ENCODE measurements at places on chromosomes 2 and 18. TPM values are rescaled to one million over a fixed set of nuclear protein-coding genes. Genes with fewer than 3 reads are reported as not detected.

DNA sequence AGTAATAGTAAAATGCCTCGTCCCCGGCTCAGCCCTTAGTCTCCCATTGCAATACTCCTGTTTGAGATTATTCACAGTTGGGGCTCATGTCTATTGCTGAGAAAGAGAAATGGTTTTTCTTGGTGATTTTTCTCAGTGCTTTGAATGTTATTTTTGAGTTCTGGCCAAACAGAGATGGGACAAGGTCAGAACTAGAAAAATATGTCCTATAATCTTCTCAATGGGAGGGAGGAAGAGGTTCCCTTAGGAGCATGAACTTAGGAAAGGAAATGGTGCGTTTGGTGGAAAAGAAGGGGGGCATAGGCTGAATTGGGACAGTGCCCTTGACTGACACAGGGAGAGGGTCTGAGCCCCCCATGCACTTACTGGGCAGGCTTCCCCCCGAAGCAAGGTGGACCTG lies 133.8 kb downstream of the AGAP1 start:
- no peaks in the 10 kb centered on the region for H3K4me1 ChIP-seq
- DNase-seq, result no peak
- no peaks in the 10 kb centered on the region for H3K27me3 ChIP-seq
- no peak overlapping the region for H3K27ac ChIP-seq

- DNase-seq, result no peak
- no peaks in the 10 kb centered on the region for H3K36me3 ChIP-seq
- H3K4me3 ChIP-seq, result no peak overlapping the region
- no peaks in the 10 kb centered on the region for H3K27me3 ChIP-seq
- H3K4me1 ChIP-seq, result no peaks in the 10 kb centered on the region
These were observed 305.9 kb upstream of the SALL3 start for GRCh38 chr18:78673516-78674321.

GRCh38 chr2:141703501-141703900 lies 427.3 kb downstream of the LRP1B start:
- H3K27me3 ChIP-seq, result no peaks in the 10 kb centered on the region
- no peak for DNase-seq
- H3K4me3 ChIP-seq, result no peak overlapping the region
- no peaks in the 10 kb centered on the region for H3K4me1 ChIP-seq
- no peaks in the 10 kb centered on the region for H3K36me3 ChIP-seq

DNA sequence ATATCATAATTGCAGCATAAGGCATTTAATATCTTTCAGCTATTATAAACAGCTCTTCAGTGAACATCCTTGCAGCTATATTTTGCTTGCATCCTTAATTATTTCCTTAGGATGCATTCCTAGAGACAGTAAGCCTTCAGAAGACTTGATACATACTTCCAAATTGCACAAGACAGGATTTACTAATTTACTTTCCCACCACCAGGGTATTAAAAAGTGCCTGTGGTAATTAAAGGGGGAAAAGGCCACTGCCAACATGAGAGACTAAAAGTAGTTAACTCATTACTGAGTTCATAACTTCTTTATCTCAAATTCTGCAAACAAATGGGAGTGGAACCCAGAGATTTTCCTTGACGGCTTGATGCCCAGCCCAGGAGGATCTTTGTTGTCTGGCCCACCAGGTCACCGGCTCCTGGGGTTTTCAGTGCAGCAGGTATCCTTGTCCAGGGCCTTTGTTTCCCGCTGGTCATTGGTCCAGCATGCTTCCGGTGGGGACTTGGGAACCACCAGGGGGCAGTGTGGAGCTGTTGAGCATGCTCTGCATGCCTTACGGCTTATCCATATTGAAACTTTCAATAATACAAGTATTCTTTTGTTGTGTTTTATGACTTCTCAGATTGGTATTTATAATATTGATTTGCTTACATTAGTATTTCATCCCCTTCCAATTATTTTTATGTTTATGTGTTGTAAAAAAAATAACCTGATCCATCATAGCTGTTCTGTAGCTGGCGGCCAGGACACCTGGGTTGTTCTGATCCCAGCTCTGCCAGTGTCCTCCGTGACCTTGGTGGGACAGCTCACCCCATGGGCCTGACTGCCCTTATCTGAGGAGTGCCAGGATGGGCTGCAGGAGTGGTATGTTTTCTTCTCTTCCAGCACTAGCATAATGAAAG lies 61.4 kb downstream of the TGOLN2 start:
- H3K27me3 ChIP-seq, result no peaks in the 10 kb centered on the region
- peak; percentile 87 for DNase-seq
- no peak overlapping the region for H3K4me3 ChIP-seq
- H3K27ac ChIP-seq, result no peak overlapping the region
- no peaks in the 10 kb centered on the region for H3K36me3 ChIP-seq

- H3K27ac ChIP-seq, result no peak overlapping the region
- no peak overlapping the region for H3K4me3 ChIP-seq
These were observed 732.2 kb downstream of the NR4A2 start for GRCh38 chr2:155600296-155600695.

DNA sequence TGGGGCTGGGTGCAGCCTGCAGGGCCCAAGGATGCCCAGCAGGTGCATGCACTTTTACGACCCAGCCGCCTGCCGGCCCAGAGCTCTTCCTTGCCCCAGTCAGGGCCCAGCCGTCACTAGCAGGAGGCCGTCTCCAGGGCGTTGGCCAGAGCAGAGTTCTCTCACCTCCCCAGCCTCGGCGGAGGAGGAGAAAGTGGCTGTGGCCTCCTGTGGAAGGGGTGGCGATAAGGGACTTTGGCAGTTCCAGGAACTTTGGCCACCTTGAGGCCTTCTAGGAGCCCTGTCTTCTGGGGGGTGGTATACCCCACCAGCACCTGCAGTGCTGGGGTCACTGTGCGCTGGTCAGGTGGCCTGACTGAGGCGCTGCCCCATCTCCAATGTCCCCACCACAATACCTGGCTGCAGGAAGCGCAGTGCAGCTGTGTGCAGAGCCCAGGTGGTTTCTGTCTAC lies 22.0 kb downstream of the NPPC start:
- peaks cover 20% of the 10 kb centered on the region for H3K27me3 ChIP-seq
- no peak overlapping the region for H3K4me3 ChIP-seq
- peak; percentile 20 for DNase-seq
- no peaks in the 10 kb centered on the region for H3K36me3 ChIP-seq

DNA sequence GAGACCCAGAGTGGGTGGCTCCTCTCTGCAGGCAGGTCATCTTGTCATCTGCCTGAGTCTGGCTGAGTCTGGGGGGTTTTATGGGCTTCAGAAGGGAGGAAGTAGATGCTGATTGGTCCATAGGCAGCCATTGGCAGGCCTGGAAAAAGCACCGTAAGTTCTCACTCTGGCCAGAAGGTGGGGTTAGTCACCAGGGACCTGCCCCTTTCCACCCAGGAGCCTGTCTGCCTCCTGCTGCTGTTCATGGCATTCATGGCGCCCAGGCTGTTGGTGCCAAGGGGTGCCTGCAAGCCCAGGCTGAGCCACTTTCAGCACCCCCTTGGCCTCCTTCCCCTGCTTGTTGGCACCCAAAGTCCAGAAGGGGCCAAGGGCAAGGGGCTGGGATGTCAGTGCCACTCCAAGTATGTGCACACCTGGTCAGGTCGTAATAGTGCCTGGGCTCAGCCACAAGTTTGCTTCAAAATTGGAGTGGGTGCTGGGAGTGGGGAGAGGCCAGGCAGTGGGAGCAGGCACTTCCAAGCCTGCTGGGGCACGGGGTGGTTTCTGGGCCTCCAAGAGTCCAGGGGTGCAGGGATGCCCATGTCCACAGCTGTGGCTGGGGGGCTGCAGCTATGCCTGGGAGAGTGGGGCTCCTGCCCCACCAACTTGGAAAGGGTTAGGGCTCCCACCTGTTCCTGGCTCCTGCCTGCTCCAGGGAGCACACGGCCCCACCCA lies 178.1 kb downstream of the FAM210A start:
- H3K27me3 ChIP-seq, result no peaks in the 10 kb centered on the region
- peaks cover 19% of the 10 kb centered on the region for H3K4me1 ChIP-seq
- H3K27ac ChIP-seq, result peak overlapping the region; percentile 26
- H3K36me3 ChIP-seq, result no peaks in the 10 kb centered on the region
- no peak for DNase-seq

DNA sequence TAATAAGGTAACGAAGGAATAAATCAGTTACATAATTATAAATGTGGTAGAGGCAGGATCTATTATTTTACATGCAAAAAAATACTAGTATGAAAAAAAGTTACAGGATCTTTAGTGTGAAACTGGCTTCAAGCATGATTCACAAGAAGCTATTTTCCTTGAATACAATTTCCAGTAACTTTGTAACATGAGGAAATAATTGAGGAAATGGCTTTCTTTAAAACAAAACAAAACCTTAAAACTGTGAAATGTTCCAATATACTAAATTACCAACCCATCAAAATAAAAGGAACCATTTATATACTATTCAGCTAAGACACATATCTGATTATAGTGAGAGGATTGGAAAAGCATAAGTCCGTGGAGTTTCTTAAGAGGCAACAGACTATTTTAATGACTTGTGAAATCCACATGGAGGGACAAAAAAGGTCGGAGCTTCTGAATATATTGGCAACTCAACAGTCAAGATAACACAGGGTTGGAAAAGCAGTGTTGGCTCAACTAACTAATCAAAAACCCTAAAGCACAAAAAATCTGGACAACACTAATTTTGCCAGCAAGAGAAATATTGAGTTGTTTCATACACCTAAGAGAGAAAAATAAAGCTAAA lies 10.6 kb downstream of the IRS1 start:
- H3K27me3 ChIP-seq, result no peaks in the 10 kb centered on the region
- no peak for DNase-seq
- peak overlapping the region; percentile 94 for H3K27ac ChIP-seq
- H3K36me3 ChIP-seq, result no peaks in the 10 kb centered on the region
- peaks cover 16% of the 10 kb centered on the region for H3K4me1 ChIP-seq

DNA sequence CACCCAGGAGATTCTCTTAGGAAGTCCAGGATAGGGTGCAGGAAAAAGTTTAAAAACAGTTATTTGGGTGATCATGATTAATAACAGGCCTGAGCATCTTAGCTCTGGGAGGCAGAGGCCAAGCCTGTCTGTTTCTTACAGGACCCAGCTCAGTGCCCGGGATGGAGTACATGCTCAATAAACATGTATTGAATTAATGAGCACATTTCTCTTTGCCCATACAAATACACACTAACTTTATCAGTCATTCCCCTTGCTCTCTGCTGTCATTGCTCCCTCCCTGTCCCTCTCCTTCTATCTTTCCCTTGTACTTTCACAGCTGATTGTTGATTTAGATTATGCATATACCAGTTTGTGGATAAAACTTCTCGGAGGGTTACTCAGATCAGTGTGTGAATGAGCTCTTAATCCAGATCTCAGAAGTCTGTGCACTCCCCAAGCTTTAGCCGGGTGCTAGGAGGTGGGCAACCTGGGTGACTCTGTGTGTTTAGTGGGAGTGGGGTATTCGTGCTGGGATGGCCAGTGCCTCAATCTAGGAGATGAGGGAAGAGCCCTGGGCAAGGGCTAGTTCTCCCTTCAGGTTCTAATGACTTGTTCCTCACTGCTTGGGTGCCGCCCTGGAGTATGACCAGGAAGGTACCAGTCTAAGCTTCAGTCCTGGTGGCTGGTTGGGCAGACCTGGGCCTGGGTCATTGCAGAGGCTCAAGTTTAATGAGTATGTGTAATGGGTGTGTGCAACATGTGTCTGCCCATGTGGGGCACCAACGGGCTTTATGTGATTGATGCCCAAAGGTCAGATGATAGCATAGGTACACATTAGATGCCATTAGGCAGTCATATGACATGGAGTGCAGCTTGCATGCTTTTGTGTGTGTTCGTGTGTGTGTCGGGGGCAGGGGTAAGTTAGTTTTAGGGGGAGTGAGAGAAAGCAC lies 10.6 kb downstream of the EMX1 start:
- peaks cover 81% of the 10 kb centered on the region for H3K27me3 ChIP-seq
- H3K36me3 ChIP-seq, result no peaks in the 10 kb centered on the region
- H3K4me3 ChIP-seq, result no peak overlapping the region
- H3K4me1 ChIP-seq, result peaks cover 13% of the 10 kb centered on the region
- no peak overlapping the region for H3K27ac ChIP-seq

- H3K4me3 ChIP-seq, result peak overlapping the region; percentile 90
- DNase-seq, result peak; percentile 50
- peak overlapping the region; percentile 99 for H3K27ac ChIP-seq
- H3K4me1 ChIP-seq, result peaks cover 14% of the 10 kb centered on the region
These were observed 510 bp downstream of the NCKAP1 start for GRCh38 chr2:183037553-183038340.

DNA sequence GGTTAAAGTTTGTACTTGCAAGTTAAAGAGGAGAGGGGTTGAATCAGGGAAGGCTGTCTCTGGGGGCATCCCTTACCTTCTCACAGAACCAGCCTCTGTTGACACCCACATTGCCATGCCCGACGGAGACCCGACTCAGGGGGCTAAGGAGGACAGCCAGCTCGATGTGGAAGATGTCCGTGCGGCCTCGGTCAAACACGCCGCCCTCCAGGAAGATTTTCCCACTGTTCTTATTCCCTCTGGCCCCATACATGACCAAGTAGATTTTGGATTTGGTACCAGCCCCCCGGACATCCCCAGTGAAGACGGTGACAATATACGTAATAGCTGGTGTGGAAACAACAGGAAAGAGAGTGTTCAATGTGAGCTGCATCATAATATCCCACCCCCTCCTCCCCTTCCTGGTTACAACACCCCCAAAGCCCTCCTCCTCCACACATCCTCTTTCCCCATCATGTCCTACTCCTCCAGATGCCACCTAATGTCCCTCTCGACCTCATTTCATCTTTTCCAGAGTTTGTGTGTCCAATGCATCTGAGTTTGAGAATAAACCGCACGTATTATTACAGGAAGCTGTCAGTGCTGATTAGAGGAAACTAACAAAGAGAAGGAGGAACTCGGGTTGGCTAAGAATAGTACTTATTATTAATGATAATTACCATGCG lies 55.7 kb downstream of the LOXHD1 start:
- H3K4me1 ChIP-seq, result no peaks in the 10 kb centered on the region
- no peak for DNase-seq
- no peaks in the 10 kb centered on the region for H3K27me3 ChIP-seq
- H3K4me3 ChIP-seq, result no peak overlapping the region
- no peak overlapping the region for H3K27ac ChIP-seq

GRCh38 chr2:136219963-136220362 lies 102.0 kb upstream of the CXCR4 start:
- no peaks in the 10 kb centered on the region for H3K4me1 ChIP-seq
- no peak overlapping the region for H3K4me3 ChIP-seq
- H3K27ac ChIP-seq, result no peak overlapping the region
- no peaks in the 10 kb centered on the region for H3K27me3 ChIP-seq
- DNase-seq, result no peak
- H3K36me3 ChIP-seq, result no peaks in the 10 kb centered on the region

Gene CIDEA
- total RNA-seq, result 0.68 TPM

Gene PLEKHA3
- 8.2 TPM for total RNA-seq

Gene LIMS2
- 34.5 TPM for total RNA-seq

Gene MRPL44
- total RNA-seq, result 34.3 TPM

Gene TLX2
- not detected for total RNA-seq

Gene GPR35
- total RNA-seq, result 104 TPM

Gene CIB4
- total RNA-seq, result not detected
